ENCODE measurements at places on chromosomes 16 and 17.

- DNase-seq: peak; percentile 10
These were observed 28.4 kb downstream of the MYH3 start for GRCh38 chr17:10628756-10629155.

DNA sequence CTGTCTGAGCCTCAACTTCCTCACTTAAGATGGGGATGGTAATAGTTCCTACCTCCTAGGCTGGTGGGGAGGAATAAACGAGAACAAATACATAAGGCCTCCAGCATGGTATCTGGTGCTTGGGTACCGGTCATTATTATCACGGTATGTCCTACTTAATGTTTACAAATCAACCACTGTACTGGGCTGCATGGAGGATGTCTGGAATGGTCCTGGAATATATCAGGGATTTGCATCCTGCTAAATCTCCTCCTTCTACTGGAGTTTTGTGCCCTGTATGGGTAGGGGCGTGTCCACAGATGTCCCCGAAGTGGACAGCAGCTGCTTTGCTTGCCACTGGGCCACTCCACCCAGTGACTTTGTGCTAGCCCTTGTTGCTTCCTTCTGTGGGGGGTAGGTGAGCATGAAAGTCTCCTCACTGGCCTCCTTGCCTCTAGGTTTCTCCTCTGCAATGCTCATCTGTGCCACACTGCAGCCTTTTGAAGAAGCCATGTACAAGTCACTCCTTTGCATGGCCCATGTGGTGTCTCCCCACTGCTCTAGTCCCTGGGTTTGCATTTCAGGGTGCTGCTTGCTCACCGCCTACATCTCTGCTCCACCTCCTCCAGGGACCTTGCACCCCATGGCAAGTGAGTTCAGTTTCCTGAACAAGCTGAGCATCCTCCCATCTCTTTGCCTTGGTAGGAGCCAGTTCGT lies 2.2 kb upstream of the CMIP start:
- DNase-seq: no peak

GRCh38 chr16:75503801-75504200 lies 8.6 kb upstream of the CHST6 start:
- no peak for DNase-seq

DNA sequence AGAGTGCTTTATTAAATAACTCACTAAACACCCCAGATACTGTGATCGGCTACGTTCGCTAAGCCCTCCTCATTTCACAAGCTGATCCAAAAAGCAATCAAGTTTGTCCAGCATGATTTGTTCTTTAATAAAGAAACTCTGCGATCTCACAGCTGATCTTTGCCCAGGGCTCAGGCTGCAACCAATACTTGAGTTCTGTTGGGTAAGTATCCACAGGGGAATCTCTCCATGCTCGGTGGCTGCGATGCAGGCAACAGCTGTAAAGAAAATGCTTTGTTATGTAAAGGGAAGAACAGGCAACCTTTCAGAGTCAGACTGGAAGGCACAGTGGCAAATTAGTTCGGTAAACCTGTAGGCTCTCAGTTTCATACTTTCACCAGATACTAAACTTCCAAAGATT lies 67.5 kb downstream of the SHISA6 start:
- no peak for DNase-seq

- no peak for DNase-seq
These were observed 1.5 kb downstream of the SCARF1 start for GRCh38 chr17:1643999-1644492.

DNA sequence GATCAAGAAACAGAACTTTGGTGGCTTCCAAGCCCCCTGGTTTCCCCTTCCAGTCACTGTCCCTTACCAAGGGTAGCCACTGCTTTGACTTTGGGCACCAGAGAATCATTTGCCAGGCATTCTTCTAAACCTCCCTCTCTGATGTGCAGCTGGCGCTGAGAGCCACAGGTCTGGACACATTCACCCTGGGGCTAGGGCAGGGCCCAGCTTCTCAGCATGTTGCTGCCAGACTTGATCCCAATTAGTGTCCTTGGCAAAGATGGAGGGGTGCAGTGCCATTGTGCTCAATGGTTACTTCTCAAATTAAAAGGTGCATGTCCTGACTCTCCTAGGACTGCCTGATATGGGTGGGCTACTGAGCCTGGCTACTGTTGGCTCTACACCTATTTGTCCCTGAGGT lies 7.6 kb upstream of the SLC47A2 start:
- no peak for DNase-seq

- no peak for DNase-seq
These were observed 86.2 kb downstream of the EFCAB5 start for GRCh38 chr17:30027676-30028075.

- DNase-seq: no peak
These were observed 45.2 kb downstream of the SLC6A2 start for GRCh38 chr16:55700961-55701360.

DNA sequence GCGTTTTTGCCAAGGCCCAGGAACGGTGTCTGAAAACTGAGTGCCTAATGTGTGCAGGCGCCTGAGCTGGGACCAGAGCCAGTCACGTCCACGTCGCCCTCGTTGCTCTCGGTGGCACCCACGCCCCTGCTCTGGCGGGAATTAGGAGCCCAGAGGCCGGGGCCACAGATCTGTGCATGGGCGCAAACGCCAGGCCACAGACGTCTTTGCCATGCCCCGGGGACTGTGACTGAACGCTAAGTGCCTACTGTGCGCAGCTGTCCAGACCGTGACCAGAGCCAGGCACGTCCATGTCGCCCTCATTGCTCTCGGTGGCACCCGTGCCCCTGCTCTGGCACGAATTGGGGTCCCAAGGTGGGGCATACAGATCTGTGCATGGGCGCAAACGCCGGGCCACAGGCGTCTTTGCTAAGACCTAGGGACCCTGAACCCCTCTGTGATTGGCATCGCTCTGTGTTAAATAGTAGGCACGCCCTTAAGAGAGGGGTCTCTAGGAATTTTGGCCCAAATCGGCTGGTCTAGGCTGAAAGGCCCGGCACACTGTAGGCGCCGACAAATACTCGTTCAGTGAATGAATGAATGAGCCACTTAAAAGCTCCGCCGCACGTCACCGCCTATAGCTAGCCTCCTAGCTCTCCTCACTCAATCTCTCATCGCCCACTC lies 827 bp upstream of the UBALD1 start:
- no peak for DNase-seq

- no peak for DNase-seq
These were observed 85.6 kb downstream of the KCNJ2 start for GRCh38 chr17:70254735-70255460.

DNA sequence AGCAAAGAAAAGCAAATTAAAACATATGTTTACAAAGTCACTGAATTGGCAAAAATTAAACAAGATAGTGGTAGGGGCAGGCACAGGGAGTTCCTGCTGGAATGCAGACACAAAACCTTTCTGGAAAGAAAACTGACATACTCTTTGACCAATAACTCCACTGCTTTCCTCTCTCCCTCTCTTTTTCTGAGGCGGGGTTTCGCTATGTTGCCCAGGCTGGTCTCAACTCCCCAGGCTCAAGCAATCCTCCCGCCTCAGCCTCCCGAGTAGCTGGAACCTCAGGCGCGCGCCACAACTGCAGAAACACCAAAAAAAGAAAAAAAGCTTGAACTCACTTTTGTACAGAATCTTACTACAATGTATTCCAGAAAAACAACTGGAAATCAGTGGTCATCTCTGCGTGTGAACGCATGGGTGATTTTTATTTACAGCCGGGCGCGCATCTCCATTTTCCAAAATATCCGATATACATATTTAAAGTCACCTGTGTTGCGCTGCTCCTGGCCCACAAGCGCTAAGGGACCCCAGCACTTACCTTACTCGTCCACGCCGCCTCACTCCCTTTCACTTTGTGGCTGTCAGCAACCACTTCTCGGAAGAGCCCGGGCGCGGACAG lies 480 bp downstream of the TXNL4B start:
- peak; percentile 22 for DNase-seq

GRCh38 chr17:13154930-13155329 lies 137.1 kb upstream of the ELAC2 start:
- no peak for DNase-seq

DNA sequence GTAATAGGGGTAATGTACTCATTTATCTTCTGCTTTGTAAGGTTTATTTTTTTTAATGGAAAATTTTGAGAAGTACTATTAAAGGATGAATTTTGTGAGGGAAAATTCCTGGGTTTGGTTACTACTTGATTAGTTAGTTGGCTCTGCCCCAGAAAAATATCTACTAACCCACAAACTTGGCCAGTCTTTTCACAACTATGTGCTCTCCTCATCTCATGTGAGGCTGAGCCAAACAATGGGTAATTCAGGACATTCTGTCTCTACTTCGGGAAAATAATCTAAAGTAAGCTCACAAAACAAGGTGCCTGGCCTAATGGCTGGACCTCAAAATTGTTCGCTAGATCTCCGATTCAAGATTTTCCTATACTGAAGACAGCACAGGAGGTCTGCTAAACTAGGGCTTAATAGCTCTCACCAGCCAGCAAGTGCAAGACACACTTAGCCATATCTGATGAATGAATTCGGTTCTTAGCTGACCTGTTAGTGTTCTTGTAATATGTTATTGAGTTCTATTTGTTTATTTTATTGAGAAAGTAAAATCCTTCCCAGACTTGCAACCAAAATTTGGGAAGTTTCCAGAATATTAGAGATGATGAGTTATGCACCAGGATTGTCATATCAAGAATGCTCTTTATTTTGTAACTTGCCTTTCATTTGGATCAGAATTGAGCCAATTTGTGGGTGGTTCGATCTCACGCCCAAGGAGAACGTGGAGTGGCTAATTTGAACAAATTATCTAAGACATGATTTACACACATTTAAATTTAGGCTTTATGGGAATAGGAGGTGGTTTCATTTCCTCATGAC lies 5.7 kb downstream of the KCNJ16 start:
- no peak for DNase-seq

DNA sequence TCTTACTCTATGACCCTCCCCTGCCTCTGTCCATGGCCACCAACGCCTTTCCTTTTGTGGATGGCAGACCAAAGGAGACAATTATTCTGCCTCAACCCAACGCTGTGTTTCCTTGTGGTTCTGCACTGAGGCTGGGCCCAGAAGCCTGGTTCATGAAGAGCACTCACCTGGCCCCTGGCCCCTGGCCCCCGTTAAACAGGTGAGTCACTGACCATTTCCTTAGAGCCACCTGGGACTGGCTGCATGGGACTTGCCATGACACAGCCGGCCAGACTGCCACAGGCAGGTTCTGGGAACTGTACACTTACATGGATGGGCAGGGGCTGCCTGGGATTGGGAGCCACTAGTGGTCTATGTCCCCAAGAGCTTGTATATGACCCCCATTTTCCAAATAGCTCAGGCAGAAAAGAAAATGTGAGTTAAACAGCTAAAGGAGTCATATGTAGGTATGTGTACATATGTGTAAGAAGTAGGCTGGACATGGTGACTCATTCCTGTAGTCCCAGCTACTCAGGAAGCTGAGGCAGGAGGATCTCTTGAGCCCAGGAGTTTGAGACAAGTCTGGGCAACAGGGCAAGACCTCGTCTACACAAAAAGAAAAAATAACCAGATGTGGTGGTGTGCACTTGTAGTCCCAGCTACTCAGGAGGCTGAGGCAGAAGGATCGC lies 181.9 kb upstream of the CACNG5 start:
- DNase-seq: no peak

GRCh38 chr16:22151246-22151998 lies 10.9 kb upstream of the SDR42E2 start:
- DNase-seq: no peak

GRCh38 chr16:65697521-65697920 lies 575.7 kb upstream of the CDH11 start:
- DNase-seq: no peak

DNA sequence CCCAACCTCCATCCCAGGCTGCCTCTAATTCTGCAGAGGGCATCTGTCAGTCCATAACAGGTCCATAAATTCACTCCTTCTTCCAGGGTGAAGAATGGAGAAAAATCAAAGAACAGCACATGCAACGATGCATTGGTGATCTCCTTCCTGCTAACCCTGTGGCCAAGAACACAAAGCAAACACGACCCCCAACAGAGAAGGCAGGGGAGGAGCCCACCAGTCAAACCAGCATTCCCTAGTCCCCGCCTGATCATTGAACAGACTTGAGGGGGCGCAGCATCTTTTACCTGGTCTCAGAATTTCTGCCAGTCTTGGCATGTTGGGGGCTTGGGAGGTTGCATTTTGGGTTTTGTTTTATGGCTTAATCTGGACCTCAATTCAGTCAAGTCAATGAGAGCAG lies 476.0 kb downstream of the SLC39A11 start:
- DNase-seq: no peak

DNA sequence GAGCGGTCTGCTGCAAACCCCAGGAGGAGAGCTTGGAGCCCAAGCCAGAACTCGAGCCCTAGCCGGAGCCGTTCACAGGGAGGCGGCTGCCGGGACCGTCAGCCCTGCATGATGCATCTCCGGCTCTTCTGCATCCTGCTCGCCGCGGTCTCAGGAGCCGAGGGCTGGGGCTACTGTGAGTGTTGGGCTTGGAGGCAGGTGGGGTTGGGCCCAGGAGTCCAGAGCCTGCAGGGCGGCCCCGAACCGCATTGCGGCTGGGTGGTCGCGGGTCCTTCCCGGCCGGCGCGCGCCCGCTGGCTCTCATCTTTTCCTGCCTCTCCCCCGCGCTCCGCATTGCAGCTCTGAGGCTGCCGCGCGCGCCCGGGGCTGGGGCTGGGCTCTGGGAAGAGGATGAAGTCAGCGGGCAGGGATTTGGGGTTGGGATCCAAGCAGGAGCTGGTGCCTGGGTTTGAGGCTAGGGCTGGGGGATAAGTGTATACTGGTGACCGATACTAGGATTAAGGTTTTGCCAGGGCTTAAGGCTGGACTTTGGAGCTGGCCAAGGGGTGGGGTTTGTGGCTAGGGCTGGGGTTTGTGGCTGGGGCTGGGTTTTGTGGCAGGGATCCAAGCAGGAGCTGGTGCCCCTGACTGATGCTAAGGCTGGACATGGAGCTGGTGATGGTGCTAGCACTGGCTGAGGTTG lies 532 bp downstream of the CNTNAP1 start:
- no peak for DNase-seq

DNA sequence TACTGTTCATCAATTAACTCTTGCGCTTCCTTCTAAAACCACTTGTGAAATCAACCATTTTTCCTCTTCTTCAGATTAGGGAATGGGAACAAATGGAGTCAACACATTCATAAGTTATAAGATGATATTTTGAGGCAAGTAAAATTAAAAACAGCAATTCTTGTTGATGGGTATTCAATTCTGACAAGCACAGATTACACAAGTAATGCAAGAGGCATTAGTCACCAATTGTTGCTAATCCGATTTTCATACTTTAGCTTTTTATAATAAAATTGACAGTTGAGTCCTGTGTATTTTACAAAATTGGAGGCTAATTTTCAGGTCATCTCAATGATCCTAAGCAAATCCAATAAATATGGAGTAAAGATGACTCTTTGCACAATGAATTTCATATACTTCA lies 918.4 kb upstream of the SOX9 start:
- DNase-seq: no peak

DNA sequence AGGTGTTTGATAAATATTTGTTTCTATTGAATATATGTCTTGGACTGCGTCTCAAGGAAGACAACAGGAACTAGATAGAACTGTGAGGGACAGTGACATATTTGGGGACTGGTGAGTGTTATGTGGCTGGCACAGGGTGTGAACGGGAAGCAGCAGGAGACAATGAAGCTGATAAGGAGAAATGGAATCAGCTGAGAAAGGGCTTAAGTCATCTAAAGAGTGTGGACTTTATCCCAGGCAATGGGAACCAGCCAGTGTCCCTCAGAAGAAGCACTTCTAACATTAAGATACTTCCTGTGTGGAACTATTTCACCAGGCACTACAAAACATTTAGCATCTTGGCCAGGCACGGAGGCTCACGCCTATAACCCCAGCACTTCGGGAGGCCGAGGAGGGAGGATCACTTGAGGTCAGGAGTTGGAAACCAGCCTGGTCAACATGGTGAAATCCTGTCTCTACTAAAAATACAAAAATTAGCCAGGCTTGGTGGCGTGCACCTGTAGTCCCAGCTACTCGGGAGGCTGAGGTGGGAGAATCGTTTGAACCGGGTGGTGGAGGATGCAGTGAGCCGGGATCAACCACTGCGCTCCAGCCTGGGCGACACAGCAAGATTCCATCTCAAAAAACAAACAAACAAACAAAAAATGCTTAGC lies 41.2 kb downstream of the ARHGAP17 start:
- no peak for DNase-seq

Data from stimulated activated CD4-positive, alpha-beta T cell treated with anti-CD3 and anti-CD28 coated beads, Interleukin-2, amount 100 ng/mL, for 24 hours (primary cell).